GM23248 (cell line): ENCODE measurements at places on chromosomes 11 and 22. TPM values are rescaled to one million over a fixed set of nuclear protein-coding genes. Genes with fewer than 3 reads are reported as not detected.

SBF2 gene
- polyA plus RNA-seq, result 18.8 and 21.9 TPM in 2 replicates

THAP12 gene
- polyA plus RNA-seq, result 21.5 and 22.6 TPM in 2 replicates

PIM3 gene
- polyA plus RNA-seq, result 10.8 TPM in 2 replicates

OSBP2 gene
- polyA plus RNA-seq, result 0.65 and 1.3 TPM in 2 replicates

MS4A6E gene
- polyA plus RNA-seq, result not detected in 2 replicates

NDUFV1 gene
- 136 TPM in 2 replicates for polyA plus RNA-seq

MED15 gene
- polyA plus RNA-seq, result 69.4 and 69.7 TPM in 2 replicates

SLC35F2 gene
- polyA plus RNA-seq, result 11.5 and 12.4 TPM in 2 replicates

RIC8A gene
- 121 and 132 TPM in 2 replicates for polyA plus RNA-seq

PGA5 gene
- polyA plus RNA-seq, result not detected in 2 replicates

YPEL4 gene
- polyA plus RNA-seq, result 0.35 and 0.49 TPM in 2 replicates

SLC5A12 gene
- 0.03 and 0.24 TPM in 2 replicates for polyA plus RNA-seq

PNPLA3 gene
- polyA plus RNA-seq, result 1.2 and 1.4 TPM in 2 replicates

TRPM5 gene
- not detected in 2 replicates for polyA plus RNA-seq

DNA sequence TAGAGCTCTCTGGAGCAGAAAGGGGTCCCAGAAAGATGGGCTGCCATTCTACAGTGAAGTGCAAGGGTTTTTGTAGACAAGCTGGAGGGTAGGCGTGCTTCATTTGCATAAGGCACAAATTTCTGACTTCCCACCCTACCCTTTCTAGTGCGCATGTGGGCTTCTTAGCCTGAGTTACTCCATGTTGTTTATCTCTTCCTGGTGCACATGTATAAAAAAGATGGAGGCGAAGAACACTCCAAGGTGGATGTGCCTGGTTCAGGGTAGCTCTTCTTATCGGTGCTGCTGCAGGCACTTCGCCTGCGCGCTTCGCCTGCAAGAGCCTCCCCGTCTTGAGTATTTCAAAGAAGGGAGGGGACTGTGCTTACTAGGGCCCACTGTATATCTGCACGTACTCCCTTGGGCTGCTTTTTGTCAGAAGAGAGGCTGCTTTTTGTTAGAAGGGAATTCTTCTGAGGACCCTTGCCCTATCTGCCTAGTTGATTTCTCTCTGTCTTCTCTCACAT is 1047.3 kb upstream of the CNTN5 start:
- no peak for DNase-seq

DNA sequence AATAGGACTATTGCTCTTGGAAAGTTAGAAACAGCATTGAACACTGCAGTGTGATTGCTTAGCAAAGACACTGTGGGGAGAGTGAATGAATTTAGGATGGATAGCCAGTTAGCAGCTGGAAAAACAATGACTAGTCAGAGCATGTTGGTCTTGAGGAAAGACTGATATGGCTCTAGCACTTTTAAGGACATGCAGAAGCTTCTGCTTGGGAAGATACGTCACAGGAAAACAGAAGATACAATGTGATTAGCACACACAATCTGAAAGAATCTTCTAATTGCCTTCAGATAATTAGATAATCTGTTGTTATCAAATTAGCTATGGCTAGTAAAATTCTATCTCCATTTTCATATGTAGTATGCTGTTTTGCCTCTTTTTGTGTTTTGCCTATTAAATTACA is 530.7 kb upstream of the CHORDC1 start:
- no peak for DNase-seq

DNA sequence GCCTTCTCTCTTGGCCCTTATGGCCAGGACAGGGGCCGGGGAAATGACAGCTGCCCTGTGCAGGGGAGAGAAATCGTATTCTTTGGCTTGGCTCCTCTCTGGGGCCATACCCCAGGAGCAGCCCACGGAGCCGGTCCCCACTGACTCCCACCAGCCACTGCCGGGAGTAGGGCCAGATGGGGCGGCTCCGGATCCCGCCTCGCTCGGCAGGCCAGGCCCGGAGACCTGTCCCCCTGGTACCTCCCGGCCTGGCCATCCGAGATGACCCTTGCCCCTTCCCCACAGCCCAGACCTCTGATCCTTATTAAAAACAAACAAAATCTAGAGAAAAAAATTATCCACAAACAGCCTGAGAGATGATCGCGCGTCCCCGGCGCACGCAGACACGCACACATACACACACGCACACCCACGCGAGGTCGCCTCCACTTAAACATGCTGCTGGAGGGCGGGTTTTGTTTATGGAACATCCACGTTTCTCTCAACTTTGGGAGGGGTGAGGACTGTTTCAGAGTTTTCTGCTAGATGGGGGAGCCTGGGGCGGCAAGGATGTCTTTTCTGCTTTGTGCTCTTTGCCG is 59.1 kb downstream of the IGLL1 start:
- DNase-seq, result peak; percentile 71

- no peak for DNase-seq
Observed at GRCh38 chr11:79564288-79564925, 123.6 kb upstream of the TENM4 start.

- no peak for DNase-seq
Observed at GRCh38 chr11:19561011-19561410, 151.6 kb upstream of the NAV2 start.

DNA sequence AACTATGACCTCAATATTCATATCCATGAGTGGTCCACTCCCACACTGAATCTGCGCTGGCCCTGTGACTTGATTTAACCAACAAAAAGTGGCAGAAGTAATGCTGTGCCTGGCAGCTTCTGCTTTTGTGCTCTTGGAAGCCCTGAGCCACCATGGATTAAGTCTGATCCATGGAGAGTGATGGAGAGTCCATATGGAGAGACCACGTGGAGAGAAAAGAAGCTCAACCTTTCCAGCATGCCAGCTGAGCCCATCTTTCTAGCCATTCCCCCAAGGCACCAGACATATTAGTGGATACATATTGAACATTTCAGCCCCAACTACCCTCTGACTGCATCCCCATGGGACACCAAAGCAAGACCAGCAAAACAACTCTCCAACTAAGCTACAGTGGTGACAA is 16.0 kb downstream of the LRRC55 start:
- DNase-seq, result no peak

DNA sequence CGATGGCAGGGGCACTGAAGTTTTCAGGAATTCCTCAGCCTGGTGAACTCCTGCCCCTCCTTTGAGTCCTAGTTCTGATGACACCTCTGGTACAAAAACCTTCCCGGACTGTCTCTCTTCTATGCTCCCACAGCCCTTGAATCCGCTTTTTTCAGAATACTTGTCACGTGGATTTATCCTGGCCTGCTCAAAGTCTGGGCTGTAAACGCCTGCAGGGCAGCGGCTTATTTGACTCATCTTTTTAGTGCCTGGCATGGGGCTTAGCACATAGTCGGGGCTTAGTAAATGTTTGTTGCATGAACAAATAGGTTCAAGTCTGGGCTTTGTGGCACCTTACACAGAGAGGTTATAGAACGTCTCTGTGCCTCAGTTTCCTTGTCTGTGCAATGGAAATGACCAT is 13.4 kb upstream of the KCNJ11 start:
- DNase-seq, result no peak

DNA sequence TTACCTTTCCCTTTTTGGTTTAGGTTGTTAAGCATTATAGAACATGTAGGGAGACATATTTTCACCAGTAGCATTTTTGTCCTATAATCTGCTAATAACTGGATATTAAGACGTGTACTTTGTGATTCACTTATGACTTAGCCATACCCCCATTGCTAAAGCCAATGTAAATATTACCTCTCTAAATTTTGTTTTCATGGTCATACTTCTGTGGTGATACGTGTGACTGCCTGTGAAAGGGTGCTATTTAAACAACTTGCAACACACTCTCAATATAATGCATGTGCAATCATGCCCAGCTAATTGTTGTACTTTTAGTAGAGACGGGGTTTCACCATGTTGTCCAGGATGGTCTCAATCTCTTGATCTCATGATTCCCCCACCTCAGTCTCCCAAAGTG is 36.2 kb upstream of the PAK1 start:
- no peak for DNase-seq

DNA sequence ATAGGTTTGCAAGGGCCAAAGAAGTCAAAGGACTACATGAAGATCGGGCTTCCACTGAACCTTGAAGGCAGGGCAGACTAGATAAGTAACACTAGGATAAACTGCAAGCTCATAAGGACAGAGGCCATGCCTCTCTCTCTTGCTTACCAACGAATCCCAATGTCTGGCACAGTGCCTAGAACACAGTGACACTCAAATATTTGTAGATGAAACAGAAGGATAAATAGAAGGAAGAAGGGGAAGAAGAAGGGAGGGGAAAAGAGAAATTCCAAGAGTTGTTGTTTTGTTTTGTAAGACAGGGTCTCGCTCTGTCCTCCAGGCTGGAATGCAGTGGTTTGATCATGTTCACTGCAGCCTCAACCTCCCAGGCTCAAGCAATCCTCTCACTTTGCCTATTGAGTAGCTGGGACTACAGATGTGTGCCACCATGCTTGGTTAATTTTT is 26.9 kb downstream of the SIK3 start:
- DNase-seq, result no peak

DNA sequence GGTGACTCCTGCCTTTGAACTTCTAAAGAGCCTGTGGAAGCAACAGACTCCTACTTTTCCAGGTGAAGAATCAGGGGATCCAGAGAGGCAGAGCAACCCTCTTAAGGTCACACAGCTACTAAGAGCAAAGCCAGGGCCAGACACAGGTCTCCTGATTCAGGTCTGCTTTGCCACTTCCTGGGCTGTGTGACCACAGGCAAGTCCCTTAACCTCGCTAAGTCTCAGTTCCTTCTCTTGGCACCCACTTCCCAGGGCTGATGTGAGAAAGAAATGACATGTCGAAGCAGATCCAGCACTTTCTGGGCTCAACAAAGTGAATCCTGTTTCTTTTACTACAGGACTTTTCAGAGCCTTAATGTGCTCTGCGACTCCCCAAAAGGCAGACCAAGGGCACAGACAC is 30.2 kb downstream of the UQCR10 start:
- no peak for DNase-seq

DNA sequence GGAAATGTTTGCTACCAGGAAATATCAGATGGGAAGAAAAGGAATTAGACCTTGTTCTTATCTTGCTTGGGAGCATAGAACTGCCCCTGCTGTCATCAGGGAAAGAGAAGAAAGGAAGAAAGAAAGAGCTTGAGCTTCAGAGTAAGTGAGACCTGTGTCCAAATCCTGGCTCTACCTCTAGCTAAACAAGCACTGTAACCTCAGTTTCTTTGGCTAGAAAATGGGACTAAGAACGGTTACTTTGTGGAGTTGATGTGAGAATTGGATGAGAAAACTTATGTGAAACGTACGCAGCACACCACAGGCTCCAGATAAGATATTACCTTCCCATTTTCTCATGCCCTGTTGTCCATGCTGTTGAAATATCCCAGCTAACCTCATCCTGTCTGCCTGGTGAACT is 57.1 kb upstream of the CREB3L1 start:
- no peak for DNase-seq

GRCh38 chr11:69293819-69294505 is at the start of gene MYEOV:
Gene MYEOV (plus strand): TSS chr11:69294155. CDS start chr11:69295355, 1,200 bp downstream.
- DNase-seq, result peak; percentile 61

DNA sequence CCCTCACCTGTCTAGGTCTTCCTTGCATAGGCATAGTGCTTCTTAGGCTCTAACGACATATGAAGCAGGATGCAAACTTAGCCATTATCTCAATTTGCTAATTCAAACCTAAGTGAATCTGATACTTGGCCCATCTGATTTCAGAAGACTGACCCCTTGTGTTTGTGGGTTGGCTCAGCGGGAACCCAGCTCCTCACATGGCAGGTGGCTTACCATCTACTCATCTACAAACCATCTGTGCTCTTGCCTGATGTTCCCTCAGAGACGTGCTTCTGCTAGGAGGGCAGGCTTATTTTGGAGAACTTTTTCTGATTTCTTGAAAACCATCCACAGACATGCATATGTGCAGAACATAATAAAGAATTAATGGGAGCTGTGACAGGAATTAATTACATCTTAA is 15.2 kb downstream of the ELMOD1 start:
- DNase-seq, result no peak

GRCh38 chr11:134355656-134356055 is 23.9 kb downstream of the GLB1L2 start:
- no peak for DNase-seq
